ENCODE measurements at places on chromosomes 3 and 15. TPM values are rescaled to one million over a fixed set of nuclear protein-coding genes. Genes with fewer than 3 reads are reported as not detected.
A peak's percentile ranks its signal among the peaks of the same experiment; 100 is the strongest.

GRCh38 chr3:18812316-18812715 lies 336.0 kb upstream of the KCNH8 start:
- no peak for ATAC-seq

TLR9 gene
- not detected for total RNA-seq

SCN11A gene
- not detected for total RNA-seq

DNA sequence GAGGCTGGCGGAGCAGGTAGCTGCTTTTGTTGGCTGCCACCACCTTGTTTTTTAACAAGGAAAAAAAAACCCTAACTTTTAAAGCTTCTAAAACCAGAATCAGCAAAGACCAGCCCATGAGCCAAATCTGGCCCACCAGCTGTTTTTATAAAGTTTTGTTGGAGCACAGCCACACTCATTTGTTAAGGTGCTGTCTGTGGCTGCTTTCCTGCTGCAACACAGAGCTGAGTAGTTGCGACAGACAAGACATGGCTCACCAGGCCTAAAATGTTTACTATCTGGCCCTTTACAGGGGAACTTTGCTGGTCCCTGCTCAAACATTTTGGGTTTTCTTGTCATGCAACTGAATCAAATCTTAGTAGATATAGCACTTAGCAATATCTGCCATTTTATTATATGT lies 18.9 kb downstream of the EFCAB12 start:
- ATAC-seq: peak; percentile 55

- peak; percentile 79 for ATAC-seq
Measured at GRCh38 chr15:92603743-92604470, 51.7 kb downstream of the FAM174B start.

GRCh38 chr3:25768851-25769250 lies 14.4 kb downstream of the NGLY1 start:
- no peak for ATAC-seq

DNA sequence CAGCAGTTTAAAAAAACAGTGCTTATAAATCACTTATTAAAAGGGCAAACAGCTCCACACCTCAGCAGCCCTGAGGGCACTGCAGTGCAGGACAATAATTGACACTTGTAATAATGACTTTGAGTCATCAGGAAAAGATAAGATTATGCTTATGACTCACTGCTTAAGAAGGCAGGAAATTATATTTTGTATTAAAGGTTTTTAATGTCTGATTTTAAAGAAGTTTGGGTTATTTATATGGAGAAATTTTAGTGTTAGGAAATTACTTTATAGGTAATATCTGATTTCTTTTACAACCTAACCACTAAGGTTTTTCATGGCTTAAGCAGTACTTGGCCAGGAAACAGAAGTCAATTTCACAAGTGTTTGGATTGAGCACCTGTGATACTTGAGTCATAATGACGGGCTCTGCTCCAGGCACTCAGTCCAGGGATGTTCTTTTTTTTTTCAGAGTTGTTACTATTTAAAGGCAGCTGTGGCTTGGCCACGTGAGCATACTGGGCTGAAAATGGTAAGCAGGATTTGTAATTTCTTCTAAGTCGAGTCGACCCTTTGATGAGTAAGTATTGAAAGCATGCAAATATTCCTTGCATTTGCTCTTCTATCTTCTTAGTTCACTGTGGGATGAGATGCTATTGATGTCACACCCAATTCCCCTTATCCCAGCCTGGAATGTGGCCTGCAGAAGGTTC lies 21.6 kb upstream of the SLC6A20 start:
- ATAC-seq: peak; percentile 90

- ATAC-seq: no peak
Measured at GRCh38 chr15:60614862-60615771, 136.2 kb upstream of the ICE2 start.

- ATAC-seq: no peak
Measured at GRCh38 chr3:23479026-23479425, 275.9 kb downstream of the UBE2E2 start.

DNA sequence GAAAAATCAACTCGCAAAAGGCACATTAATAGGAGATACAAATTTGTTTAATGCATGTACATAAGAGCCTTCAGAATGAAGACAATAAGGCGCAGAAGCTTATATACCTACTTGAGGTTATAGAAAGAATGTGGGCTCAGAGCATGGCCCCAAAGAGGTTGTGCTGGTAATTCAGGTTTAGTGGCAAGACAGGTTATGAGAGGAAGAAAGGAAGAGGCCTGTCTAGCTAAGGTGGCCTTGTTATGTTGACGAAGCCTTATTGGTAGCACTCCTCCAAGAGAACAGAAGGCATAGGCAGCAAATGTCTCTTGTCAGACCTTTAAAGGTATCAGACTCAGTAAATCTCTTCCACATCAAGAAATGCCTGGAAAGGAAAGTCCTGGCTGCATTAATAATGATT lies 290.8 kb downstream of the MCTP2 start:
- ATAC-seq: no peak

GRCh38 chr3:113140876-113141275 lies 70.5 kb upstream of the BOC start:
- ATAC-seq: no peak

PRC1 gene
- total RNA-seq: 12.7 TPM

SEMA3G gene
- 7.9 TPM for total RNA-seq

DNA sequence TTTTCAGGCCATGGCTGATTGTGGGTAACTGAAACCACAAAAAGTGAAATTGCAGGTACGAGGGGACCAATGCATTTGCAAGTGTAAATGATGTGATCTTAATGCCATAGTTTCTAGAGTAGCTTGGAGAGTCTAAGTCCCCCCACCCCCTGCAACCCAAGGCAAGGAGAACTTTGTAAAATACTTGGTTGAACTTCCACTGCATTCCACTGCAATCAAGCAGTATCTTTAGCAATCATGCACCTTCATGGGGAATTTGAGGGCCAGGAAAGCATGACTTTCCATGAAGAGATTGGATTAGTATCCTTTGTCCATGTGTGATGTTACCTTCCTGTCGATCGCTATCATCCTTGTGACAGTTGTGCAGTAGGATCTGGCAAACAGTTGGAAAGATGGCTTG lies 11.4 kb upstream of the CYP8B1 start:
- no peak for ATAC-seq

DNA sequence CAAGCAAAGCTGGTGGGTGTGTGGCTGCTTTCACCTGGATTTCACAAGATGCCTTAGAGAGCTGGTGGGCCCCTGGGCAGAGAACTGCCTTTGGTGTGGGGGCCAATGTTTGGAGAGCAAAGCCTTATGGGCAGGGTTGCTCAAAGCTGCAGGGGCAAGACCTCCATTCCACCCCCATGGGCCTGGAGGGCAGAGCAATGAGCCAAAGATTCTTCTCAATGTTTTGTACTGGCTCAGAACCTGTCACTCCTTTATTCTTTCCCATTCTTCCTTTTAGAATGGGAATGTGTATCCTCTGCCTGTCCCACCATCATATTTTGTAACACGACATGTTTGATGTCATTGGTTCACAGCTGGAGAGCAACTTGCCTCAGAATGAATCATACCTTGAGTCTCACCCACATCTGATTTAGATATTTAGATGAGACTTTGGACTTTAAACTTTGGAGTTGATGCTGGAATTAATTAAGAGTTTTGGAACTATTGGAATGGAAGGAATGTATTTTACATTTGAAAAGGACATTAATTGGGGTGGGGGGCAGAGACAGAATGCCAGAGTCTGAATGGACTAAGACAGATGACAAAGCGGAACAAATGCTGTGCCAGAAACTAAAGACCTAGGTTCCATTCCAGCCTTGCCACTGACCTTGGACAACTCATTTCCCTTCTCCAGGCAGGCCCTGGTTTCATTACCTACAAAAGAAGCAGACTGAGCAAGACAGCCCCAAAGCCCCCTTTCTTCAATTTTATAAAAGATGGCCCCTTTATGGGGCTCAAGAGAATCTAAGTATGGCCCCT lies 72.9 kb downstream of the DAPK2 start:
- ATAC-seq: no peak

DNA sequence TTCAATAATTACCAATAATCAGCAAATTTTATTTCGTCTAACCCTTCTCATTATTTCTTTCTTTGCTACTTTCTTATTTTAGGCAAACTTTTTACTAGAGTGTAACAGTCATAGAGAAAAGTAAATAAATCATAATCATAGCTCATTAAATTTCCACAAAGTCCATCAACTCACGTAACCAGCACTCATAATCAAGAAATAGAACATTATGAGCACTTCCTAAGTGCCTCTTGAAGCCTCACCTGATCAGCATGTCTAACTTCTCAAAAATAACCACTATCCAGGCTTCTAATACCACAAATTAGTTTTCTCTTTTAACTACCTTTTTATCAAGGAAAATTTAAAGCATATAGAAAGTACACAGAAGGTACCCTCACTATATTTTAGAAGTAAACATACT lies 38.4 kb upstream of the SLC12A8 start:
- ATAC-seq: no peak

DNA sequence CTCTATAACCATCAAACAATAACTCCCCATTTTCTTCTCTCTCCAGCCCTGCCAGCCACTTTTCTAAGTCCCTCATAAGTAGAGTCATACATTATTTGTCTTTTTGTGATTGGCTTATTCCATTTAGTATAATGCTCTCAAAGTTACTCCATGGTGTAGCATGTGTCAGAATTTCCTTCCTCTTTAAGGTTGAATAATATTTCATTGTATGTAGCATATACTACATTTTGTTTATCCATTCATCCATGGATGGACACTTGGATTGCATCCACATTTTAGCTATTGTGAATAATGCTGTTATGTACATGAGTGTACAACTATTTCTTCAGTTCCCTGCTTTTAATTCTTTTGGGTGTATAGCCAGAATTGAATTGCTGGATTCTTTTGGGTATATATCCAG lies 138.4 kb downstream of the ATG7 start:
- no peak for ATAC-seq

GRCh38 chr15:56732135-56732885 lies 999 bp downstream of the ZNF280D start:
- no peak for ATAC-seq

DNA sequence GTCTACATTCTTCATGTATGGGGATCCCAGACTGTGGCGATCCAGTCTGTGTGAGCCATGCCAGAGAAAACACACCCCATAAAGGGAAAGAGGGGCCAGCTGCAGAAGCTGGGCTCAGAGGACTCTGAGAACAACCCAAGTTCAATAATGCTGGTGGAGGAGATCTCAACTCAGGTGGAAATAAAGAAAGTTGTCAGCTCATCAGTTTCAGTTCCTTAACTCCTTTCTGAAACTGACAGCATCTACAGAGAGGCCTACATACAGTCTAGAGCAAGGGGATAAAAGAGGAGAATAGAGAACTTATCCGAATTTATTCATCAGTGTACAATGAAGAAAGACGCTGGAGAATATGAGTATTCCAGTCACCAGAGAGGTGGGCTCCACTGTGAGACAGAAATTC lies 77.0 kb downstream of the NTRK3 start:
- no peak for ATAC-seq

- ATAC-seq: peak; percentile 47
Measured at GRCh38 chr3:3799173-3800079, at the start of gene LRRN1. Gene LRRN1, plus strand, starts transcription at chr3:3799431. Its CDS starts 45,211 bp downstream, at chr3:3844642.

GRCh38 chr15:79494384-79494909 lies 62.3 kb downstream of the MINAR1 start:
- no peak for ATAC-seq

GRCh38 chr3:59235634-59236012 lies 185.8 kb upstream of the CFAP20DC start:
- no peak for ATAC-seq

DNA sequence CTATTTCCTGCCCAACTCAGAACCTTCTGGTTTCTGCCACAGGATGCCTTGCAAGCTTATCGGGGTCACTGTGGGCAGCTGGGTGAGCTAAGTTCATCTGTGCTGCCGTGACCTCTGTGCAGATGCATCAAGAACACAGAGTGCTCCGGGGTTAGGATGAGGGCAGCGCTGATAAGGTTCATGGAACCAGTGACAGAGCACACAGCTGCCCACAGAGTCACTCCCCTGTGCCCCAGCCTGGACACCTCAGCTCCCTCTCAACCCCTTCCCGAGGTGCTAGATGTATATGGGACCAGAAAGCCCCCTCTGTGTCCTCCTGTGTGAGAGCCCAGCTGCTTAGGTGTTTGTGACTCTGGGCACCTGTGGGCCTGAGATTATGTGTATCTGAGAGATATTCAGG lies 15.8 kb upstream of the ALAS1 start:
- ATAC-seq: peak; percentile 17

- ATAC-seq: no peak
Measured at GRCh38 chr15:75067123-75067830, 43.9 kb downstream of the PPCDC start.

DNA sequence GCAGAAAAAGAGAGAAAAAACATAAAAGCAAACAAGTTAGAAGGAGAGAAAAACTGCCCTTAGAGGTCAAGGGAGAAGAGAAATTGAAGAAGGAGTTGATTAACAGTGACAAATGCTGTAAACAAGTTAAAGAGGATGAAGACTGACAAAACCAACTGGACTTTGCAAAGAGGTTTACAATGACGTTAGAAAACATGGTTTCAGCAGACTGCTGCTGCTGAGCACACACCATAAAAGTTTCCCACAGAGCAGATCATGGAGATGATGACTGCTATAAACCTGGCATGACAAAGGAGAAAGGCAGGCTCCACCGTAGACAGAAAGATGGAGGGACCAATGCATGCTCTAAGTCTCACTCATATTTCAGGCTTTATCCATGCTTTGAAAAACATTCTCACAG lies 78.7 kb downstream of the POLQ start:
- ATAC-seq: no peak

- peak; percentile 86 for ATAC-seq
Measured at GRCh38 chr3:134312873-134313846, 61.1 kb downstream of the AMOTL2 start.

RHOA gene
- 448 TPM for total RNA-seq

DNA sequence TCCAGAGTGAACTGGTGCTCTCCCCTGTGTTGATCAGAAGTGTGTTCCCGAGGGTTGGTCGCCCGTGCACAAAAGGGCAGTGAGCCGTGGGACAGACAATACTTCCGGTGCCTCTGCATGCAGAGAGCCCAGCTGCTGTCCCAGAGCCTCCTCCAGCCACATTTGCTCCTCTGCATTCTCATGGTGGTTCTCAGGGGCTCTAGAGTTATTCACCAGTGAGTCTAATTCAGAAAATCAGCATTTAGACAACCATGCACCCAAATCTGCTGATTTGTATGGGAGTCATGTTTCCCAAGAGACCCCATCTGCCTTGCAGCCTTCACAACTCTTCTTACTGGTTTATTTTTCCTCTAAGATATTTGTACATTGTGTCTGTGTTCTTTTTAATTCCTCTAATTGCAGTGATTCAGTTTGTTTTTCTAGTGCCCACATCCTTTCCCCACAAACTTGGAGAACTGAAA lies 107.0 kb upstream of the SPRED1 start:
- ATAC-seq: no peak
